ENCODE measurements at places on chromosomes 16 and 17.

DNA sequence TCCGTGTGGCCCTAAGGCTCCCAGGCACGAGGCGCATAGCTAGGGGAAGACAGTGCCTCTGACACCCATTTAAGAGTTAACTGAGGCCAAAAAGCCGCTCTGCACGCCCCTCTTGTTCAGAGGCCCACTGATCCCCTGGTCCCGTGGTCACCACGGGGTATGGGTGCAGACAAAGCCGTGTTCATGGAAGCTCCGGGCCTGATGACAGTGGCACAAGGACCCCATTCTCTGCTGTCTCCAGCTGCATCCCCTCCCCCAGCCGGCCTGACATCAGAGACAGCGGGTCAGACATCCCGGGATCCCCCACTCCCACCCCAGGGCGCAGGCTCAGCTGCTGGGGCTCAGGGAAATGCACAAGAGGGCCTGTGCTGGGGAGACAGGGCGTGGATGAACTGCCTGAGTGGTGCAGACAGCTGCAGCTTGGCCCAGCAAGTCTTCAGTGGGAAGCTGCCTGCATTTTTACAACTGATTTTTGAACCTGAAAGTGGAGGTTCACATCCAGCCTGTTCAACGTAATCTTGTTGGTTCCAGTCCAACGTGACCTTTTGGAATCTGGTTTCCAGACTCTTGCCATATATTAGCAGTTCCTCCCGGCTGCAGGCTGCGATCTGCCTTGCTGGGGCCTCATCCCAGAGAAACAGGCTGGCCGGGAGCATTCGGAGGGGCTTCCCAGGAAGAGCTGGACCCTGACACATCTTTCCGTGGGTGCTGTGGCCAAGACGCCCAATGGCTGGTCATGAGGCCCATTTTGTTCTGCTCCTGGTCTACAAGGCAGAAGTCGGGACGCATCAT is 9.7 kb upstream of the BAHCC1 start:
- no peak for DNase-seq

DNA sequence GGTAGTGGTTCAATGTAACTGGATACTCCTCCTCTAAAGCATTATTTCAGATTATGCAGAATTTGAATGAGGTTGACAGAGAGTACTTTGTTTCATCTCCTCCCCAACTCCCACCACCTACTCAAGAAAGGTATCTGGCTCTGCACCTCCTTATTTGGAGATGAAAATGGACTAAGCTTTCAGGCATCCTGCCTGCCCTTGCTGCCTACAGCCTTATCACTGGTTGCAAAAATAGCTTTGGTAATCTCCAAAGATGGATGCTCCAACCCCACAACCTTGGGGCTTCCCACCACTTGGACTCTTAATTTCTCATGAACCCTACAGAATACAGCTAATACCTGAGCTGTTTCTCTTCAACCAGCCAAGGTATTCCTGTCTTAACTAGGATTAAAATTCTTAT is 45.3 kb upstream of the CORO6 start:
- DNase-seq, result no peak

DNA sequence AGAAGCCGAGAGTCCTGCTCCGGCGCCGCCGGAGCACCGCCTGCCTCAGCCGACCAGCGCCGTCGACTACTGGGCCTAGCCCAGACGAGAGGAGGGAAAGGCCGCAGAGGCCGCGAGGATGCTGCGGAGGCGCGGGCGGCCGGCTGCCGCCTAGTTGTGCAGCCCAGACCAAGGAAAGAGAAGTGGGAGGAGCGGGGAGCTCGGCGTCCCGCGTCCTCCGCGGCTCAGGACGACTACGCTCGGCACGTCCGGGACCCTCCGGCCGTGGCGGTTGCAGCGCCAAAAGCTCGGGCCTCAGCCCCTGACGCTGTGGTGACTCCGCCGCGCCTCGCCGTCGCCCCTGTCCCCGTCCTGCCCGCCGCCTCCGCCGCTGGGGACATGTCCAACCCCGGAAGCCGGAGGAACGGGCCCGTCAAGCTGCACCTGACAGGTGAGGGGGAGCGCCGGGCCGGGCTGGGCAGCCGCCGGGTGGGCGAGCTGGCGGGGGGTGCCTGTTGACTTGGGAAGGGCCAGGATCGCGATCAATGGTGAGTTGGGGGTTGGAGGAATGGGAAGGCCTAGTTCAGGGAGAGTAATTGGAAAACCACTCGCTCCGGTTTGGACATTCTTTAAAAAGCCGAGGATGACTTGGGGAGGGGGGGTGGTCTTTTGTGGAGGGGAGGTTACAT is 37.7 kb downstream of the RNF135 start:
- DNase-seq, result peak; percentile 87

DNA sequence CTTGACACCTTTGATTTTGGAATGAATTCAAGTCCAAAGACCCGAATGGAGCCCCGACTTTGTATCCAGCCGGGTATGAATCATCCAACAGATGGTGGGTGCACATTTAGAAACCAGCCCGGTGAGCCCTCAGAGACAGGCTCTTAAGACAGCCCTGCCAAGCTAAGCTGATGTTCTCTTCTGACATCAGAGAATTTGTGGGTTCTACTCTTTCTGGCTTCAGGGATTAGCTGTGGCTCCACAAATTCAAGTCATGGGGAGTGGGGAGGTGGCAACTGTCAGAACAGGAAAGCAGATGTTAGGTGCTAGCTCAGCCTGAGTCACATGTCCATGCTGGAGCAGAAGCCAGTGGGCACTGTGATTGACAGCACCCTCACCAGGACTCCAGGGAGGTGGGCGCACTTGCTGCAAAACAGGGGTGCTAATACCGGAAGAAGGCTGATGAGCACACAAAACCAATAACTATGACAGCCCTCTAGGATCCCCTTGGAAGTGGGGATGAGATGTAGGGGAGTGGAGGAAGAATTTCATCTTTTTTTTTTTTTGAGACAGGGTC is 31.4 kb upstream of the XYLT2 start:
- no peak for DNase-seq

DNA sequence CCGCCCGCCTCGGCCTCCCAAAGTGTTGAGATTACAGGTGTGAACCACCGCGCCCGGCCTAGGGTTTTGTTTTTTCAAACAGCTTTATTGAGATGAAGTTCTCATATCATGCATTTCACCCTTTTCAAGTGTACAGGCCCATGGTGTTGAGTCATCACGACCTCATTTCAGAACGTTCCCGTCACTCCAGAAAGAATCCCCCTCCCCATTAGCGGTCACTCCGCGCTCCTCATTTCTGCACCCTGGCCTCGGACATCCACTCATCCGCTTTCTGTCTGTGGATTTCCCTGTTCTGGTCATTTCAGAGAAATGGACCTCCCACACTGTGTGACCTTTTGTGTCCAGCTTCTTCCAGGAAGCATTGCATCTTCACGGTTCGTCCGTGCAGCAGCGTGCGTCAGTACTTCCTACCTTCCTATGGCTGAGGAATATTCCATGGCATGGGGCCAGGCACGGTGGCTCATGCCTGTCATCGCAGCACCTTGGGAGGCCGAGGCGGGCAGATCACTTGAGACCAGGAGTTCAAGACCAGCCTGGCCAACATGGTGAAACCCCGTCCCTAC is 135.2 kb upstream of the GSE1 start:
- no peak for DNase-seq

GRCh38 chr16:78869492-78869891 is 731.0 kb downstream of the MAF start:
- no peak for DNase-seq

- peak; percentile 78 for DNase-seq
Measured at GRCh38 chr17:81711814-81712467, at the start of gene SLC25A10. SLC25A10 (plus strand) TSS chr17:81712284; CDS start chr17:81712427, 143 bp downstream.

DNA sequence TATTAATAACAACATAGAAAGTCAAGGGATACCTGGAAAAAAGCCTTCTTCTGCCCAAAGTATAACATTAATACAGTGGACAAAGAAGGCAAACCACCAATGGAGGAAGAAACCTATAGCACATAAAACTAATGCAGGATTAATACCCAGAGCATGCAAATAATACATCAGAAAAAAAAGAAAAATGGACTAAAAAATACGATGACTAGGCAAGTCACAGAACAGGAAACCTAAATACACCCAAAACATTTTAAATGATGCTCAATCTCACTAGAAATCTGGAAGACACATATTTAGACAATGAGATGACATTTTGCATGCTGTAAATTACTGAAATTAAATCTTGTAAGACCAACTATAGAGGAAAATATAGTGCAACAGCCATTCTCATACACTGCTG is 55.9 kb downstream of the MED13 start:
- no peak for DNase-seq

DNA sequence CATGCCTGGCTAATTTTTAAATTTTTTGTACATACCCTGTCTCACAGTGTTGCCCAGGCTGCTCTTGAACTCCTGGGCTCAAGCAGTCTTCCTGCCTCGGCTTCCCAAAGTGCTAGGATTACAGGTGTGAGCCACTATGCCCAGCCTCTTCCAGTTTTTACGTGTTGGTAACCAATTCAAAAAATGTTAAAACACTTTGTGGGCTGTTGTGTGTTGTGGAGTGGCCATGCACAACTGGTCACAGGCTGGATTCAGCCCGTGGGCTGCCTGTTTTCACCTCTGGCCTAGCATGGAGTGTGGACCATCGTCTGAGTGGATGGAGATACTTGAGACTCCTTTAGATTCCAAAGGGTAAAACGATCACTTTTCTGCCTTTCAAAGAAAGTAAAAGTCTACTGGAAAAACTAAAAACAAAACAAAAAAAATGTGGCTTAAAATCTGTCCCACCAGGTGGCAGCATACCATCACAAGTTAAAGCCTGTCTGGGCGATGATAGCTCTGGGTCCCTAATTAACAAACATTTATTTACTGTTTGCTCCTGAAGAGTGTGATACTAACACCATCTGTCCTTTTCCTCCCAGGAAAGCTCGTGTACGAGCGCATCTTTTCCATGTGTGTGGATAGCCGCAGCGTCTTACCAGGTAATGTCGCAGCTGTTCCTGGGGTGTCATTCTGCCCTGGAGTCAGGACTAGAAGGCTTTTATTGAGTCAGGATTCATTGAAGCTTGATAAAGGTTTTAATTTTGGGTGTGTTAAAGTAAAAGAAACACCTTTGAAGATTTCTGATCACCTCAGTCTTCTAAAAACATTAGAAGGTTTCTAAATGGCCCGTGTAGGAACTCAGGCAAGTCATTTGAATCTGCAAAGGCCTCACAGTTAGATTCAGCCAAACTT is 45.8 kb downstream of the VPS35L start:
- DNase-seq, result peak; percentile 38

DNA sequence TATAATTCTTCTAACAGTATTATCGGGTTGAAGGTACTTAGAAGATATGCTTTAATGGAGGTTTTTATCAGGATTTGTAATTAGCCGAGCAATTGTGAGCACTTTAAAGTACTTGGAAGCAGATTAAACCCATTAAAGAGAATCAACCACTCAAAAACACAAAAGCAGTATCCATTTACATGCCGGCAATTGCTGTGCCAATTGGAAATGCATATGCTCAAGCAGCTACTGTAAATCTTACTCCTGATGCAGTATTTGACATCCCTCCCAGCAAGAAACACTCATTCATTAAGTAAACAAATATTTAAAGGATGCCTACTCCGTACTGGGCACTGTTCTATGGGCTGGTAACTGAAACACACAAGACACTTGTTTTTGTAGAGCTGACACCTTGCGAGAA is 11.4 kb upstream of the CCL1 start:
- no peak for DNase-seq

- DNase-seq, result no peak
Measured at GRCh38 chr16:55189682-55190636, 134.0 kb upstream of the IRX6 start.

GRCh38 chr17:49217651-49218413 is 7.3 kb downstream of the ABI3 start:
- DNase-seq, result no peak
